Inflammatory macrophage (primary cell): ENCODE measurements at places on chromosomes 12 and 14.

DNA sequence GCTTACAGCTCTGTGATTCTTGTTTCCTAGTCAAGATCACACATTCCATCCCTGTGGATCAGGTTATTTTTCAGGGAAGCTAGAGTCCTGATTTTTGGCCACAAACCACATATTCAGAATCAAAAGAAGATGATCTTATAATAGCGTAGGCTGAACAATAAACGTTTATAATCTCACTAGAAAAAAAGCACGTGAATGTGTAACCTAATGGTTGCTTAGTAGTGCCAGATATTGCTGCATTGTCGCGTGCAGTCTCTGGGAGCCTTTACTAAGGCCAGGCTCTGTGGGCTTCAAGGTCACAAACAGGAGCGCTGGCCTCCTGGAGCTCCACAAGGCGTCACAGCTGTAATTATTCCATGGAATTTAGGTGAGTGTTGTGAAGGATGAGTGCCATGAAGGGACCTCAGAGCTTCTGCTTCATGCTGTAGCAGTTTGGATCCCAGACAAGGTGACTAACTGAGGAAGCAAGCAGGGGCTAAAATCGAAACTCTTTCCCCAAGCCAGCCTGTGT is 17.4 kb downstream of the CDKN1B start:
- DNase-seq, result no peak

DNA sequence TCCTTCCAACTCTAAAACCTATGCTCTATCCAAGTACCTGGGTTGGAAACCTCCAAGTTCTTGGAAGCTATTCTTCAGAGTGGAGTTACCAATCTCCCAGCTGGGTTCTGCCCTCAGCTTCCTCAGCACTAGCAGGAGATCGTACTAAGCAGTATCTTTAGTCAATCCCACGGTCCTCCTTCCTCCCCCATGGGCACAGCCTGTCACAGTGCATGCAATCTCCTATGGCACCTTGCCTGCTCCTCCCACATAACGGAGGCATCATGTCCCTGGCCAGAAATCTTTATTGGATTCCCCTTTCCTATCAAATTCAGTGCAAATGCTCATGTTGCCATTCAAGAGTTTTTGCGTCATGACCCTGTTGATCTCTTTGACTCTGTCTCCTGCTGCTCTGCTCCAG is 5.4 kb upstream of the LPAR5 start:
- DNase-seq, result no peak

- peak; percentile 18 for DNase-seq
Observed at GRCh38 chr14:75306927-75307699, 28.5 kb downstream of the FOS start.

GRCh38 chr12:103742349-103742932 is 98.6 kb downstream of the NT5DC3 start:
- DNase-seq, result no peak

GRCh38 chr14:91570021-91570420 is 59.9 kb upstream of the PPP4R3A start:
- DNase-seq, result no peak

DNA sequence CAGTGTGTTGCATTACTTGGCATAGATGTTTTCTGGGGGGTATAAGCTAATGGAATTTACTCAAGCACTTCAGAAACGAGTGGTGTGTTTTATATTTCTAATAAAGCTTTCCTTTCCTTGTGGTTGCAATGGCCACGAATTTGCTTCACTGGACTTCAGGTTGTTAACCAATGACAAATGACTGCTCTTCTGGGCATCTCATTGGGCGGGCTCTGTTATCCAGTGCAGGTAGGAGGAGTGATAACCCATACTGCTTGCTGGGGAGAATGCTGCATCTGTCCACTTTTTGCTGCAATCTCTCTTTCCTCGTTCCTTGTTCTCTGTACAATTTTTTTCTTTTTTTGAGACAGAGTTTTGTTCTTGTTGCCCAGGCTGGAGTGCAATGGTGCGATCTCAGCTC is 80.0 kb upstream of the RPH3A start:
- DNase-seq, result no peak

- no peak for DNase-seq
Observed at GRCh38 chr12:32586390-32586789, 92.7 kb upstream of the DNM1L start.

- no peak for DNase-seq
Observed at GRCh38 chr14:31508135-31508534, 20.3 kb upstream of the GPR33 start.

- DNase-seq, result no peak
Observed at GRCh38 chr14:22143363-22143762, 445.7 kb downstream of the DAD1 start.

GRCh38 chr14:99224948-99225347 is 47.0 kb downstream of the BCL11B start:
- no peak for DNase-seq

- peak; percentile 97 for DNase-seq
Observed at GRCh38 chr14:100106250-100107112, 41.3 kb downstream of the EVL start.

DNA sequence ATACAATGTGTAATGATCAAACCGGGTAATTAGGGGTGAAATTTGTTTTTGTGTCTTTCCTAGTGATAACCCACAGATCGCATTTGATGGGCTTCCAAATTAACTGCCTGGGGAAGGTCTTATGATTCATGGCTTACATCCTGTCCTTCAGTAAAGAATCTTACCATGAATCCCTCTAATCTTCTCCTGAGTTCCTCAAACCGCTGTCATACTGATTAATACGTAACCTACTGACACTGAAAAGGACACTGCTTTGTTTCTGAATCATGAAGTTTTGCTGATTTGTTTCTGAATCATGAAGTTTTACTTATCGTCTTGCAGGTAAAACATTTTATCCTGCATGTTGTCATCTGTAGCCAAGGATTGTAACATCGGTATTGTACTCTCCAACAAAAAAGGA is 52.0 kb upstream of the CRY1 start:
- DNase-seq, result no peak

DNA sequence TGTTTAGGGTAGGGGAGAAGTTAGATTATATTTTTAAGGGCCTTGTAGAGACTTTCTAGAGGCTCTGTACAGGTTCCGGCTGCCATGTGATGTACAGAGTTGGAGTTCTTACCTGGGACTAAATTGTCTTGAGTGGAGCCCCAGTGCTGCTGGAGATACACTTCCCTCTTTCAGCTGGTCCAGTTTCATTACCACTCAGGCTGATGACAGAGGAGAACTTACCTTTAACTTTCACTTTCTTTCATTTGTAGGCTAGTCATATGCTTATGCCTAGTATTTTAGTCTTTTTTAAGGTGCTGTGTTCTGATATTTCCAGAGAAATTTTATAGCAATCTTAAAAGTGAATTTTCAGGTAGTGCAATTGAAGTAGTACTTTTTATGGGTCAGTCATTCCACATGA is 117.3 kb downstream of the ERC1 start:
- DNase-seq, result peak; percentile 22
